K562 (cell line): ENCODE measurements at places on chromosomes 1 and 21. TPM values are rescaled to one million over a fixed set of nuclear protein-coding genes. Genes with fewer than 3 reads are reported as not detected.

The AKT3 gene
- 0.04 TPM in 2 replicates for polyA plus RNA-seq

The ELAPOR1 gene
- 0.15 and 1.2 TPM in 2 replicates for polyA plus RNA-seq

The FAM72D gene
- 21.4 and 24.1 TPM in 2 replicates for polyA plus RNA-seq

The STK40 gene
- polyA plus RNA-seq: 59.0 and 63.1 TPM in 2 replicates

The FMO5 gene
- 0.04 and 0.16 TPM in 2 replicates for polyA plus RNA-seq

The S100A2 gene
- 0.38 and 0.44 TPM in 2 replicates for polyA plus RNA-seq

The GBP6 gene
- not detected in 2 replicates for polyA plus RNA-seq

DNA sequence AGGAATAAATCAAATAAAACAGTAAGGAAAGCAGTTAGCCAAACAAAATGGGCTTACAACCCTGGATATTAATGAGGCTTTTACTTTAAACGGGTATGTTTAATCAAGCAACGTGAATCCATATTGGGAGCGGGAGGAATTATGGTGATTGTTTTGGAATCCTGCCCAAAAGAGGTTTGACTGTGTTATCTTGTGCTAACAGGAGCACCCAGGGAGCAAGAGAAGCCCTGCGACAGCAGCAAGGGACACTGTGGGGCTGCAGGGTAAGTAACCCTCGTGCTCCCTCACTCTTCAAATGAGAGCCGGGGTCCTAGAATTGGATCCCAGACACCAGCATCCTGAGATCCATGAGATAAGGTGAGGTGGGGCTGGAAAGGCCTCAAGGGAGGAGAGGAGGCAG is 72.6 kb upstream of the PGBD5 start:
- peak; percentile 10 for DNase-seq

- DNase-seq: no peak
These were observed 81.5 kb downstream of the RRAGC start for GRCh38 chr1:38778051-38778450.

GRCh38 chr1:59580257-59580656 is 234.5 kb upstream of the HOOK1 start:
- DNase-seq: no peak

DNA sequence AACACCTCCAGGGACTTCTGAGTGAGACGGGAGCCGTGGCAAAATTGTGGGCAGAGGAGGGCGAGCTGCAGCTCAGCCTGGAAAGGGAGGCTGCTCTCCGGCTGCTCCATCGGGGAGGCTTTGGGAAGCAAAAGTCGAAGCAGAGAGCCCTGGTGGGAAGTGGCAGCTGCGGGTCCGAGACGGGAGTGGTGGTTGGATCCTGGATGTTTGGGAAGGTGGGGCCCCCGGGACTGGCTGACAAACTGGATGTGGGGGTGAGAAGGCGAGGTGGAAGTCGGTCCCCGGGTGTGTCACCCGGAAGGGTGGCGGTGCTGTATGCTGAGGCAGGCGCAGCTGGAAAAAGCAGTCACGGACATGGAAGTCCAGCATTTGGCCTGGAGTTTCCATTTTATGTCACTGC is 52.1 kb downstream of the KCNAB2 start:
- DNase-seq: no peak

DNA sequence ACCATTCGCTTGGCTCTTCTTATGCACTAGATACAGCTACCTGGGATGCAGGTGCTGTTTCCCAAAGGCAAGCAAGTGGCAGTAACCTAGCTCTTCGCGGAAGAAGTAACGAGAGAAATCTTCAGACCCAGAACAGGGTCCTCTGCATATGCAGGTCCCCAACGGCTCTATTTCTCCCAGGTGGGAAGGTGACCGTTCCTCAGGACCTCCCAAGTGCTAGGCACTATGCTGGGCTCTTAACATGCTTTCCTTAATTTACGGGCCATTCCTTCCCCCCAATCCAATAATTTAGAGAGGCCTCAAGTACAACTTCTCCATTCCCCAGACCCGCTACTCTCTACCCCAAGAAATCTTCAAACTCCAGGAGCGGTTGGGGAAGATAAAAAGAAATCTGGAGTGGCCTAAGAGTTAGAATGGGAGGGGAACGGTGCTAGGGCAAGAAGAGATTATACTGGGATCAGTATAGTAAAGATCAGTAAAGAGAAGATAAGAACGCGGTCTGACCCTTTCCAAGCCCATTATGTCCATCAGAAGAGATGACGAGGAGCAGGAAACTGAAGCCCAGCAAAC is 410 bp downstream of the TXNDC12 start:
- DNase-seq: no peak

DNA sequence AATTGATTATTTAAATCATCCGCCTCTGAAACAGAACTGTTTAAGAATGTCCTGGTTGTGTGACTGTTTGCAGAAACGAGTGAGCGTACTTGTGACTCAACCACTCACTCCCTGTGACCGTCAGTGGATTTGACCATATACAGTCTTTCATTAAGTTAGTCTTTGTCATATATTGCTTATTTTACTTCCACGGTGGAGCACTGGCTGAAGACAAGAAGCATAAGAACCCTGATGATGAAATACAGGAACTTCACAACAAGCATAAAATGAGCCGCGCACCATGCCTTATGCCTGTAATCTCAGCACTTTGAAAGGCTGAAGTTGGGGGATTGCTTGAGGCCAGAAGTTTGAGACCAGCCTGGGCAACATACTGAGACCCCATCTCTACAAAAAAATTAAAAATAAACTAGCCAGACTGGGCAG is 194.0 kb downstream of the TOMM20 start:
- DNase-seq: no peak

DNA sequence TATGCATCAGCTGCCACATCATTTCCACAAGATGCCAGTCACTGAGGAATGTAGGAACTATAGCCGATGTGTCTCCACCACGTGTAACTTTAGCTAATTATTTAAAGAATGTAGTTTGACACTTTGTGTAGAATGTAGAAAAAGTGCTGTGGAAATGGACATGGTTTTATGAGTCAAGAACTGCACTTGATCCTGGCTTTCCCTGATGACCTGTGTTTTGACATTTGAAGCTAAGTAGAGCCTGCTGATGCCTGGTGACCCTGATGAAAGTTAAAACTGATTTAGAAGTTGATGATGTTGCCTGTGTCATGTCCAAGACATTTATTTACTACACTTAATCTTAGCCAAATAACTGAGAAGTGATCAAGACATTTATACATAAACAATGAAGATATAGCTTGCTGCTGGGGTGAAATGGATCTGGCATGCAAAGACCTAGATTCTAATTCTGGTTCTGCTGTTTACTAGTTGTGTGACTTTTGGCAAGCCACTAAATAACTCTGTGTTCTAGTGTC is 4.4 kb upstream of the OSBPL9 start:
- no peak for DNase-seq

- no peak for DNase-seq
These were observed 42.1 kb upstream of the SRP9 start for GRCh38 chr1:225735252-225736149.

DNA sequence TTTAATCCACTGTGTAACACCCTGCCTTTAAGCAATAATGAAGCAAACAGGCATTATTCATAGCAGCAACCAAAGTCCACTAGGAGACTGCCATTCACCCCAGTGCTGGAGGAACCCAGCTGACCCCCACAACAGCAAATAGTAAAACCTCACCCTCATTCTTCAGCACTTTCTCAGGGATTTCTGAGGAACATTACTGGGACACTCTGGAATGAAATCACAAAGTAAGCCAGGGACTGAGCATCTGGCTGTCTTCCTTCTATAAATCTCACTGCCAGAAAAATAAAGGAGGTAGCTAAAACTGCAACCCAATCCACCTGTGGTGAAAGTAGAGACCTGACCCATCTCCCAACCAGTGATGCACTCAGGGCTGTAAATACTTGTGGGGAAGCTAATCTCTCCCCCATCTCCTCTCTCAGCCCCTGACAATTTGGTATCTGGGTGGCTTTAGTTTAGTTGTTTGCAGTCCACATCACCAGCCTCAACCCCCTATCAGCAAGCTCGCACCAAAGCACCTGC is 47.1 kb downstream of the COL6A1 start:
- DNase-seq: no peak

DNA sequence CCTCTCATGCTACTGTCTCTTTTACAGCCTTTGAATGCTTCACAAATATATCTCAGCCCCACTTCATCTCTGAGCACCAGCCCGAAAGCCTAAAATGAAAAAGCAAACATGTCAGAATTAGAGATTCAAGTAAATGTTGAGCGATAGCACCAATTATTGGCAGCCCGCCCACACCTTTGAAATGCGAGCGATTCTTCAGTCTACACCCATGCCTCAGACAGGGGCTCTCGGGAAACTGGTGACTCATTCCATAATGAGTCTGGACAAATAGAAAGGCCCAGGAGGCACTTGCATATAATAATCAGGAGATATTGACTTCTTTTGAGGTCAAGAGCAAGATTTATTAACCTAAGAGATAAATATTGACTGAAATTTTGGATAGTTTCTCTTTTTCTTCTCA is 487.3 kb upstream of the PTBP2 start:
- no peak for DNase-seq

GRCh38 chr1:107787299-107787698 is 177.7 kb downstream of the VAV3 start:
- DNase-seq: no peak

GRCh38 chr1:8202182-8202905 is 115.6 kb upstream of the SLC45A1 start:
- peak; percentile 47 for DNase-seq
